ENCODE measurements at places on chromosomes 7 and 10. TPM values are rescaled to one million over a fixed set of nuclear protein-coding genes. Genes with fewer than 3 reads are reported as not detected.

- no peaks in the 10 kb centered on the region for H3K36me3 ChIP-seq
- DNase-seq = peak; percentile 77
- no peak overlapping the region for H3K4me3 ChIP-seq
- peaks cover 37% of the 10 kb centered on the region for H3K4me1 ChIP-seq
Observed at GRCh38 chr10:102227050-102227449, 951 bp downstream of the ELOVL3 start.

DNA sequence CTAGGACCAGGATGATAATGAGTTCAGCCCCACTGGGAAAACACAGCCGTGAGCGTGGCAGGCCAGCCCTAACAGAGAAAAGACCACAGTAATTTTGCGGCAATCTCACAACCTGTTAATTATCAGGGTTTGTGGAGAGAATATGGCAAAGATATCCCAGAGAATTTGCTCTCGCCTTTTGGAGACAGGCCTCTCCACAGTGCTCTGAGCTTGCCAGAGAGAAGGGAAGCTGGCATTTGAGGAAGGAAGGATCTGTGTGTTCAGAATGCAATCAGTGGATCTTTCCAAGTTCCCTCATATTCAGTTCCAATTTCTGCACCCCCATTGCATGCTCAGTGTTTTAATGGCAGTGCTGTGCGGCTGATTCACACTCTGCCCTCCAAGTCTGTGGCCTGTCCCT is 60.2 kb downstream of the PLPP4 start:
- H3K4me3 ChIP-seq = no peak overlapping the region
- DNase-seq = no peak
- H3K36me3 ChIP-seq = no peaks in the 10 kb centered on the region
- no peak overlapping the region for H3K27ac ChIP-seq
- H3K27me3 ChIP-seq = no peaks in the 10 kb centered on the region

GRCh38 chr10:8392216-8392615 is 337.7 kb downstream of the GATA3 start:
- no peaks in the 10 kb centered on the region for H3K27me3 ChIP-seq
- H3K36me3 ChIP-seq = no peaks in the 10 kb centered on the region
- no peak overlapping the region for H3K27ac ChIP-seq
- DNase-seq = no peak

DNA sequence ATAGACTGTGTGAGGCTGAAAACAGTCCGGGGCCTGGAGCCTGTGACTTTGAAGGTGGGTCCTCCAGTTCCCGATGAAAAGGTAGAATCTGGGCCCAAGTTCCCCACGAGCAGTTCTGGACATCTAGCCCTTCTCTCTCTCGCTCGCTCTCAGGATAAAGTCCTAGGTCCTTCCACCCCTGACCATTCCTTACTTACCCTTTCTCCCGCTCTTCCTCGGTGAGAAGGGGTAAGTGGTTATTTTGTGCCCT is 713 bp downstream of the IMMP2L start:
- no peaks in the 10 kb centered on the region for H3K36me3 ChIP-seq
- peak overlapping the region; percentile 89 for H3K27ac ChIP-seq
- H3K4me1 ChIP-seq = peaks cover 15% of the 10 kb centered on the region
- no peaks in the 10 kb centered on the region for H3K27me3 ChIP-seq
- peak overlapping the region; percentile 82 for H3K4me3 ChIP-seq
- DNase-seq = no peak

DNA sequence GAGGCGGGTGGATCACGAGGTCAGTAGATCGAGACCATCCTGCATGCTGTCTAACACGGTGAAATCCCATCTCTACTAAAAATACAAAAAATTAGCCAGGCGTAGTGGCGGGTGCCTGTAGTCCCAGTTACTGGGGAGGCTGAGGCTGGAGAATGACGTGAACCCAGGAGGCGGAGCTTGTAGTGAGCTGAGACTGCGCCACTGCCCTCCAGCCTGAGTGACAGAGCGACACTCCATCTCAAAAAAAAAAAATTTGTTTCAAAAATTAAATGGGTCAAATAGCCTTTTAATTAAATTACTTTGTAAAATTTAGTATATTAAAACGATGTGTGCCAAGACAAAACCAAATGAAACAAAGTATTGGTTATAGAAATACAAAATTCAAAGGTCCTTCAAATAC is 6.8 kb upstream of the MRC1 start:
- DNase-seq = no peak
- H3K27ac ChIP-seq = no peak overlapping the region
- no peaks in the 10 kb centered on the region for H3K36me3 ChIP-seq
- H3K4me3 ChIP-seq = no peak overlapping the region
- H3K27me3 ChIP-seq = no peaks in the 10 kb centered on the region

The HOXA9 gene
- 0.49 TPM for total RNA-seq

The SFRP5 gene
- total RNA-seq = 1.0 TPM
